T-helper 17 cell (primary cell): ENCODE measurements at places on chromosomes 6 and 20. TPM values are rescaled to one million over a fixed set of nuclear protein-coding genes. Genes with fewer than 3 reads are reported as not detected.

DNA sequence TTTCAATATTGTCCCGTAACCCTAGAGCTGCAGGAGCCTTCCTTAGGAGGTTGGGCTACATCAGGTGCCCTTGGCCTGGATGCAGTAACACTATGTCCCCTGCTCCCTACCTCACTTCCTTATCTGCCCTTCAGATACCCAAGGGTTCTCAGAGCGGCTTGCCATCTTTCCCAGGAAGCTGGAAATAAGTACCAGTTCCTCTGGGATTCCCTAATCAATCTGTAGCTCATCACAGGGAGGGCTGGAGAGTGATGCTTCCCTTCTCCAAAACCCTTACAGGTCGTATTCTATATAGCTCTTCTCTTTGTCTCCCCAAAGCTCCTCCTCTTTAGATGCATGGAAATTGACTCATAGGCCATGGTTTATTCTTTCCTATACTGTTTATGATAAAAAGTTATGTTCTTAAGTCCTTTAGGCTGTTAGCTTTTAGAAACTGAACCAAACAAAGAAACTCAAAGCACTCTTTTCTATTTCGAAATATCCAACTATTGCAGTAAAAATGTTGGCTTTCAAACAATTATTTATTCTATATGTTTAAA is 4.2 kb downstream of the MYCT1 start:
- no peak overlapping the region for H3K4me3 ChIP-seq
- peaks cover 20% of the 10 kb centered on the region for H3K27me3 ChIP-seq
- no peak for DNase-seq
- no peak overlapping the region for H3K27ac ChIP-seq
- H3K36me3 ChIP-seq = no peaks in the 10 kb centered on the region
- no peaks in the 10 kb centered on the region for H3K4me1 ChIP-seq

DNA sequence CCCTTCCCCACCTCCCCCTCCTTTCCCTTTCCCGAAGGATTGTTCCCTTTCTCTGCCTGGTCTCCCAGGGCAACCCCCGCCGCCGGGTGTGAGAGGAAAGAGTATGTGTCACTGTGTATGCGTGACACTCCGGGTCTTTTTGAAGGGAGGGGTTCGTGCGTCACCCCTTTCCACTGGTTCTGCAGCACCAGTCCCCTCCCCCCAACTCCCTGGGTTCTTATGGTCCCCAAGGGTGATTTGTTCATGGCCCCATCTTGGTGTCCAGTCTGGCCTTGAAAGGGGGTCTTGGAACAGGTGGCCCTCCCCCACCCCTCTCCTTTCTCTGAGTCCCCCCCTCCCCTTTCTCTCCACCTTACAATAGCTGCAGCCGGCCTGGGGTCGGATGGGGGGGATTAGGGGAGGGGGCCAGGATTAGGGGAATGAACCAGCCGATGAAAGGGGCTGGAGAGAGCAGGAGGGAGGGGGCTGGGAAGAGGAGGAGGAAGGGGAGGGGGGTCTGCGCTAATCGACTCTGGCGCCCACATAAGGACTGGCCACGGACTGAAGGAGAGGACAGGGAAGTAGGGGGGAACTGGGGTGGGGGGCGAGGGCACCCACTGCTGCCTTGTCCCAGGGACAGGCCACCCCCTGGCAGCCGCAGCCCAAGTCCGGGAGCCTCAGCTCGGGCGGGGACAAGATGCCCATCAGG is 1.3 kb upstream of the RING1 start:
- H3K4me3 ChIP-seq = peak overlapping the region; percentile 96
- H3K27me3 ChIP-seq = peaks cover under 1% of the 10 kb centered on the region
- H3K27ac ChIP-seq = peak overlapping the region; percentile 90
- H3K4me1 ChIP-seq = peaks cover 49% of the 10 kb centered on the region

- DNase-seq = no peak
- H3K27ac ChIP-seq = peak overlapping the region; percentile 95
- no peaks in the 10 kb centered on the region for H3K27me3 ChIP-seq
- peaks cover 3% of the 10 kb centered on the region for H3K36me3 ChIP-seq
- peaks cover 20% of the 10 kb centered on the region for H3K4me1 ChIP-seq
These were observed 27.4 kb upstream of the ABT1 start for GRCh38 chr6:26569433-26569764.

HTR1E gene
- not detected for total RNA-seq

DNA sequence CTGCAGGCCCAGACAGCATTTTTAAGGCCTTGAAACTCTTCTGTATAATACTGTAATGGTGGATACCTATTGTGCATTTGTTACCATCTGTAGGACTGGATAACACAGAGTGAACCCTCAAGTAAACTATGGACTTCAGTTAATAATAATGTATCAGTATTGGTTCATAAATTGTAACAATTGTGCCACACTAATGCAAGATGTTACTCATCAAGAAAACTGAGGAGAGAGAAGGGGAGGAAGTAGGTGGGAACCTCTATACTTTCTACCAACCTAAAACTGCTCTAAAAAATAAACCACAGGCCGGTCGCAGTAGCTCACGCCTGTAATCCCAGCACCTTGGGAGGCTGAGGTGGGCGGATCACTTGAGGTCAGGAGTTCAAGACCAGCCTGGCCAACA is 10.8 kb downstream of the MAPK13 start:
- H3K27ac ChIP-seq = no peak overlapping the region
- peaks cover 8% of the 10 kb centered on the region for H3K4me1 ChIP-seq
- no peak overlapping the region for H3K4me3 ChIP-seq
- peaks cover 8% of the 10 kb centered on the region for H3K36me3 ChIP-seq
- no peaks in the 10 kb centered on the region for H3K27me3 ChIP-seq
- no peak for DNase-seq

C6orf52 gene
- 1.6 TPM for total RNA-seq

GRCh38 chr6:159152041-159152440 is 17.2 kb upstream of the FNDC1 start:
- H3K27ac ChIP-seq = no peak overlapping the region
- DNase-seq = no peak
- H3K4me1 ChIP-seq = peaks cover 3% of the 10 kb centered on the region
- H3K36me3 ChIP-seq = no peaks in the 10 kb centered on the region
- H3K4me3 ChIP-seq = peak overlapping the region; percentile 43
- H3K27me3 ChIP-seq = peaks cover 21% of the 10 kb centered on the region

ANGPT4 gene
- total RNA-seq = not detected

TGM3 gene
- total RNA-seq = not detected

- H3K27ac ChIP-seq = no peak overlapping the region
- no peaks in the 10 kb centered on the region for H3K36me3 ChIP-seq
- peaks cover 38% of the 10 kb centered on the region for H3K27me3 ChIP-seq
- no peaks in the 10 kb centered on the region for H3K4me1 ChIP-seq
- no peak for DNase-seq
These were observed 129.7 kb upstream of the PHACTR1 start for GRCh38 chr6:12586721-12587480.

BICRAL gene
- 31.9 TPM for total RNA-seq

PNLDC1 gene
- not detected for total RNA-seq

CFB gene
- total RNA-seq = not detected

- H3K4me3 ChIP-seq = no peak overlapping the region
- no peaks in the 10 kb centered on the region for H3K36me3 ChIP-seq
- H3K4me1 ChIP-seq = no peaks in the 10 kb centered on the region
- no peak overlapping the region for H3K27ac ChIP-seq
- no peak for DNase-seq
- H3K27me3 ChIP-seq = no peaks in the 10 kb centered on the region
These were observed 75.1 kb downstream of the CDC40 start for GRCh38 chr6:110255211-110255750.

DNA sequence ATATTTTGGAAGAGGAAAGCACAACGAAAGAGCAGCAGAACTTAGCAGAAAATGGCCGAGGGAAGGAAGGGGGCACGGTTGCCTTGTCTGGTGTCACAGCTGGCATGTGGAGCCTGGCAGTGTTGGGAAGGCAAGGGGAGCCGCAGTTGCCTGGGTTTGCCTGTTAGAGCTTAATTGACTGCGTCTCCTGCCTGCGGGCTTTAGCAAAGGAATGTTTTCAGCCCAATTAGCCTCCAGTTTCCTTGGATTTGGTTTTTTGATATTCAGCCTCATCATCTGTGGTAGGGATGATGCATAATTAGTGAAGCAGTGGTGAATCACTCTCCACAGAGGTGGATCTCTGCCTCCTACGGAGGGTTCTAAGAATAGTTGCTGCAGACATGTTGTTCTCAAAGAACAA is 832.6 kb downstream of the QKI start:
- H3K4me3 ChIP-seq = no peak overlapping the region
- no peak overlapping the region for H3K27ac ChIP-seq
- peaks cover under 1% of the 10 kb centered on the region for H3K27me3 ChIP-seq

DNA sequence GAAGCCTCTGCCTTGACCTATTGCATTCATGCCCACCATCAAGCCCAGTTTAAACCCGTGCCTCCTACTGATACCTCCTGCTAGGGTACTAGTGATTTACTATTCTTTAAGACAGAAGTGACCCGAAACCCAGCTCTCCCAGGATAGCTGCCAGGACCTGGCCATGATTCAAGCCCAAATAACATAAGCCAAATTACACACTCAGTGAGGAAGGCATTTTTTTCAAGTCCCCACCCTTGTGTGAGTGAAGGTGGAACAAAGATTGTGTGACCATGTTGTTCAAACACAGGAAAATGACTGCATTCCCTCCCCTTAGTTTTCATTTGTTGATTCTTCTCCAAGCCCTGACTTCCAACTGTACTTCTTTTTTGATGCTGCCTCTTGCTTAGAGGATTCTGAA is 3.7 kb upstream of the KAT14 start:
- H3K4me1 ChIP-seq = peaks cover 11% of the 10 kb centered on the region
- no peak overlapping the region for H3K27ac ChIP-seq
- no peak overlapping the region for H3K4me3 ChIP-seq
- DNase-seq = no peak
- peaks cover 6% of the 10 kb centered on the region for H3K27me3 ChIP-seq

DNA sequence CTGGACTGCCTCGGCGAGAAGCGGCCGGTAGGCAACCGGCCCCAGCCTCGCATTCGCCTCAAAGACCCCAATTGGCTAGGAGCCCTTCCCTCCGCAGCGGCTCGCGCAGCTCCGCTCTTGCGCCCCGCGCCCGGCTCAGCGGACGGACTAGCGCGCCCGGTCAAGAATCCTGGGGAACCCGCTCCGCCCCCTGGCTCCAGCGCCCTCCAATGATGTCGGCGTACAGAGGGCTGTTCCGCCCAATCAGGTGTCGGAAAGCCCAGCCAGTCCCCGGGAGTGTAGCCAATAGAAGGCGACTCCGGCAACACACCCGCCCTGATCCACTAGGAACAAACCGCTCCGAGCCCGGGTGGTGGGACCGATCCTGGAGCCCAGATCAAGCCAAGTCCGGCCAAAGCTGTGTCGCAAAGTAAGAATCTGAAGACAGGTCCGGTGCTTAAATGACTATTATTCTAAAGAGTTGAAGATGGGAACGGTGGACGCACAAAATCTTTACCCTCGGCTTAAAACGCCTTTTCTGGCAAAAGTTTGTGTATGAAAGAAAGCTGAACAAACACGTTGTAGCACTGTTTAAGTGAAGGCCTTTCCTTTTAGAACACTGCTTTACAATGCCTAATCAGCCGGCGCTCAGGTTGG is 132.2 kb downstream of the OGFRL1 start:
- peaks cover 3% of the 10 kb centered on the region for H3K36me3 ChIP-seq
- no peak for DNase-seq
- peak overlapping the region; percentile 43 for H3K4me3 ChIP-seq
- no peak overlapping the region for H3K27ac ChIP-seq
- peaks cover 59% of the 10 kb centered on the region for H3K27me3 ChIP-seq

- no peak overlapping the region for H3K27ac ChIP-seq
- H3K36me3 ChIP-seq = peaks cover 2% of the 10 kb centered on the region
- H3K4me3 ChIP-seq = no peak overlapping the region
- H3K4me1 ChIP-seq = peaks cover 5% of the 10 kb centered on the region
- no peak for DNase-seq
These were observed 249.1 kb downstream of the LY86 start for GRCh38 chr6:6837541-6838080.

GRCh38 chr20:24118441-24119175 is 130.0 kb upstream of the GGTLC1 start:
- H3K27ac ChIP-seq = no peak overlapping the region
- peaks cover 35% of the 10 kb centered on the region for H3K27me3 ChIP-seq
- no peak for DNase-seq
- peaks cover 5% of the 10 kb centered on the region for H3K4me1 ChIP-seq
- H3K36me3 ChIP-seq = no peaks in the 10 kb centered on the region

DNA sequence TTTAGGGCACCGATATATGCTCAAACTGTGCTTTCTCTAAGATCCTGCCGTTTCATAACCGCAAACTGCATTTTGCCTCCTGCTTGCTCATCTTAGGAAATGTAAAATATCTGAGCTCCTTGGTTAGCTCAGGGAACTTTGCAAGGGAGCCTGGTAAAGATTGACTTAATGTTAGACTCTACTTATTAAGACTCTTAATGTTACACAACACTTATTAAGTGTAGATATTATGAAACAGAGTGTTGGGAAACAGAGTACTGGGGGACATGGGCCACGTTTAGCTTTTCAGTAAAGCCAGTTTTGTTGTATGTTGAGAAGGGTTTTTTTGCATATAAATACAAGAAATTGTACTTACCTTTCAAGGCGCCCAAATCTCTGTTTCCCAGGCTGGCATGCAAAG is 1.9 kb downstream of the LTV1 start:
- no peak overlapping the region for H3K27ac ChIP-seq
- peaks cover 30% of the 10 kb centered on the region for H3K4me1 ChIP-seq
- peaks cover 8% of the 10 kb centered on the region for H3K36me3 ChIP-seq
- DNase-seq = no peak
- H3K4me3 ChIP-seq = no peak overlapping the region

GRCh38 chr6:40358473-40359460 is 228.4 kb downstream of the LRFN2 start:
- no peak for DNase-seq
- H3K27ac ChIP-seq = no peak overlapping the region
- H3K4me3 ChIP-seq = no peak overlapping the region
- H3K36me3 ChIP-seq = no peaks in the 10 kb centered on the region
- H3K27me3 ChIP-seq = peaks cover 39% of the 10 kb centered on the region

SRSF12 gene
- total RNA-seq = not detected

GLP1R gene
- not detected for total RNA-seq

- H3K4me1 ChIP-seq = no peaks in the 10 kb centered on the region
- peaks cover 5% of the 10 kb centered on the region for H3K27me3 ChIP-seq
- no peak overlapping the region for H3K27ac ChIP-seq
- no peaks in the 10 kb centered on the region for H3K36me3 ChIP-seq
These were observed 14.6 kb downstream of the LCA5 start for GRCh38 chr6:79522609-79523008.

LIN28B gene
- total RNA-seq = not detected

DNA sequence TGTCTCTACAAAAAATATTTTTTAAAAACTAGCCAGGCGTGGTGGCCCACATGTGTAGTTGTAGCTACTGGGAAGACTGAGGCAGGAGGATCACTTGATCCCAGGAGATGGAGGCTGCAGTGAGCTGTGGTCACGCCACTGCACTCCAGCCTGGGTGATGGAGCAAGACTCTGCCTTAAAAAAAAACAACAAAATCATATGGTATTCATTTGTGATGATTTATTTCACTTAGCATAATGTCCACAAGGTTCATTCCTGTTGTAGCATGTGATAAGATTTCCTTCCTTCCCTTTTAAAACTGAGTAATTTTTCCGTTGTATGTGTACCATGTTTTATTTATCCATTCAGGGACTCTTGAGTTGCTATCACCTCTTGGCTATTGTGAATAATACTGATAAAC is 26.2 kb downstream of the TMEM170B start:
- DNase-seq = no peak
- H3K4me1 ChIP-seq = peaks cover 4% of the 10 kb centered on the region
- H3K27me3 ChIP-seq = no peaks in the 10 kb centered on the region
- H3K36me3 ChIP-seq = peaks cover 8% of the 10 kb centered on the region

PMEPA1 gene
- 5.8 TPM for total RNA-seq
